ENCODE measurements at places on chromosomes 7 and 10.
A peak's percentile ranks its signal among the peaks of the same experiment; 100 is the strongest.

GRCh38 chr7:6709808-6710207 lies 3.1 kb upstream of the ZNF12 start:
- no peak for DNase-seq

- peak; percentile 56 for DNase-seq
Observed at GRCh38 chr10:3902054-3902808, 117.2 kb upstream of the KLF6 start.

GRCh38 chr7:110417611-110418010 lies 673.3 kb upstream of the LRRN3 start:
- DNase-seq, result no peak

DNA sequence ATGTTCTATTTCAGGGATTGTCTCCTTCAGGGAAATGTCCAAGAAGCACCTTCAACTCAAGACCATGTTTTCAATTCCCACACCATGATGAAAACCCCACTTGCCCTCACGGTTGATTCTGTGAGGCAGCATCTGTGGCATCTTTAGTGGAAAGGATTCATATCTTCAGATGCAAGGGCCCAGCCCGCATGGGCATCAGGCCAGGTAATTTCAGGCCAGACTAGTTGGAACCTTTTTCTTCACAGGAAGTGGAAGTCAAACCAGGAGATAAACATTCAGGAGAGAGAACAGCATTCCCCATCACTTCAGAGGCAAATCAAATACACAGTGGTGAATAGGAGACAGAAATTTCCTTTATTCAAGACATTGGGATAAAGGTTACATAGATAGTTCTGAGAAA lies 88.8 kb downstream of the JCAD start:
- DNase-seq, result no peak

GRCh38 chr10:95850791-95851190 lies 57.0 kb upstream of the CC2D2B start:
- DNase-seq, result no peak

DNA sequence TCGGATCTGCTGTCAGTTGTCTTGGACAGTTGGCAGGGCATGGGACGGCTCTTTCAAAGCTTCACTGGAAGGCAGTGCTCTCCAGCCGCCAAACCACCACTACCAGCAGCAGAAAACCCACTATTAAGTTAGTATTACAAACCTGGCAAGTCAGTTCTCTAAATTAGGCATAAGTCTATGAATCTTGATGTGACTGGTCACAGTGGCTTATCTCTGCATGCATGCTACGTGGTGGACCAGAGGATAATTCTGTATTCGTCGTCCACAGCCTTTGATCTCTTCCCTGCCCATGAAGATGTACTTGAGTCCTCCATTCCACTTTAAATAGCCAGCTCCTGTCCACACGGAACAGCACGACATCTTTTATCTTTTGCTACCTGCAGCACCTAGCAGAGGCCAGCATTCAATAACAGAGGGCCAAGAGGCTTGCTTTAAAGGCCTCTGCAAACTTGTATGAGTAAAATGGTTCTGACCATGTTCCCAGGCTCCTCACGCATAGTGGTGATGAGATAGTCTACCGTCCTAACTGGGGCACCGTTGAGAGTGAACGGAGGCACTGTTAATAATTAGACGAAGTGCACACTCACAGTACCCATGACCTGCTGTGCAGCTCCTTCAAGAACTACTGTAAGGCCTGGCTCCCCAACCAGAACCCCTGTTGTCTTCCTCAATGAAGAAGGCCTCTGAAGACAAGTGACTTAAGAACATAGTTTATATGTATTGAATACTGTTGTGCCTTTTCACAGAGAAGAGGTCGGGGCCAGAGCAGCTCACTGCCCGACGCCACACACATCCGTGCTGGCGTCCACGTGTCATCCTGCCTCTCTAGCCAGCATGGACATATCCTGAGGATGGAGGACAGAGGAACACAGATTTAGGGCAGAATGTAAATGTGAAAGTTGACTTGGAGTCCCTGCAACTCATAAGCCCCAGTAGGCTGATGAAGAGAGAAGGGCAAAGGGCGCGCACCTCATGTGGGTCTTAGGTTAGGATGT lies 1.0 kb downstream of the GPR146 start:
- no peak for DNase-seq

GRCh38 chr10:17255512-17255911 lies 27.5 kb downstream of the VIM start:
- no peak for DNase-seq

DNA sequence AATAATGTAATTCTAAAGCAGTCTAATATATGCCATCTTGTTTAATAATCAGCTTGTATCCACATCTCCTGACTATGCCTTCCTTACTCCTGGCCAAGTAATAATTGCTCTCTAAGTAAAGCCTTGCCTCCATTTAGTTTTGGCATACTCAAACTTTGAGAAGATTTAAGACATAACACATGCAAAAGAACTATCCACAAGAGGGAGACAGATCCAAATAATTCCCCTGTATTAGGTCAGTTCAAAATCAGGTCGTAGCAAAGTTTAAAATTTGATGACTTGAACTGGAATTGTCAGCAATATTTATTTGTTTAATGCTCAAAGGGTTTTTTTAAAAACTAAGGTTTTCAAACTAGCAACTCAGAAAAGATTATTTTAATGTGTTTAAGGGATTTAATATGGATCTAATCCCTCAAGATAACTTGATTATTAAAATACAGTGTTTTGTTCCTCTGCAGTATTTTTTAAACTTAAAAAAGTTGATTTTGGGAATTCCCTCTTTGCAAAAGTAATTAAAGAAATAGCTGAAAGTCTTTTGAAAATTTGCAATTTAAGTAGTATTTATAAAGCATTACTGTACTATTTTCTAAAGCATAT lies 95.3 kb downstream of the HDAC9 start:
- DNase-seq, result peak; percentile 25

DNA sequence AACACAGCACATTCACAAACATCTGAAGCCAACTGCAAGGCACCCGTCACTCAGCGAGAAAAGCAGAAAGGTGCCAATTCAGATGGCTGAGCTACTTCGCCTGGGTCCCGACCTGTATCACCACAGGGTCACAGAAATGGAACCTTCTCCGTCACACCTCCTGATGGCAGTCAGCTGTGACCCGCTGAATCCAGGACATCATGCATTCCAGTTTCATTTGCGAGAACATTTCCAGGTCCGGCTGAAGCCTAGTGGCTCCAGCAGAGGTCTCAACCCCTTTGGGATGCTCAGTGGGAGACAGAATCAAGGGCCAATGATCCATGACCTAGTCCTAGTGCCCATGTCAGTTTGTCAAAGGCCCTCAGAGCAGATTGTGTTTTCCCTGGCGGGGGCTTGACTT lies 193.6 kb upstream of the KLF14 start:
- DNase-seq, result no peak

GRCh38 chr7:158613481-158613880 lies 25.9 kb upstream of the PTPRN2 start:
- no peak for DNase-seq

DNA sequence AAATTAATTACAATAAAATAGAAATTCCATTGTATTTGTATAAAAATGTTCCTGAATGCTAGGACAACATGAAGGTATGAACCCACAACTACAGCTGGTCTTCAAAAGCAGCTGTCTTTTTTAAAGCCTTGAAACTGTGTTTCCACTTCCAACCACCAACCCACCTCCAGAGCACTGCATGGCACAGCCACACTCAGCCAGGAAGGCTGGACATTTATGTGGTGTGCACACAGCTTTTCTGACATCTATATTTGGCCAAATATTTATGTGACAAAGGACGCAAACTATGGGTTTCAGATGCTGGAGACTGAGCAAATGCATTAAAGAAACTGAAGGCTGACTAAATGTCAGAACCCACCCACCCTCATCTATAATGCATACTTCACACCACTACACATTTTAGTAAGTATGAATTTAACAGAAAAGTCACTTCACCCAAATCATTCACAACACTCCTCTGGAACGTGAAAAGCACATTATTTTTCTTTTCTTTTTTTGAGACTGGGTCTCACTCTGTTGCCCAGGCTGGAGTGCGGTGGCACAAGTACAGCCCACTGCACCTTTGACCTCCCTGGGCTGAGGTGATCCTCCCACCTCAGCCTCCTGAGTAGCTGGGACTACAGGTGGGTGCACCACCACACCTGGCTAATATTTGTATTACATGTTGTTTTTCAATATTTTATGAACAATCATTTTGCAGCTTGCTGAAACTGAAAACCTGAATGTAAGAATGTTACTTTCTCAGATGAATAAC lies 27.9 kb upstream of the DAGLB start:
- DNase-seq, result no peak

DNA sequence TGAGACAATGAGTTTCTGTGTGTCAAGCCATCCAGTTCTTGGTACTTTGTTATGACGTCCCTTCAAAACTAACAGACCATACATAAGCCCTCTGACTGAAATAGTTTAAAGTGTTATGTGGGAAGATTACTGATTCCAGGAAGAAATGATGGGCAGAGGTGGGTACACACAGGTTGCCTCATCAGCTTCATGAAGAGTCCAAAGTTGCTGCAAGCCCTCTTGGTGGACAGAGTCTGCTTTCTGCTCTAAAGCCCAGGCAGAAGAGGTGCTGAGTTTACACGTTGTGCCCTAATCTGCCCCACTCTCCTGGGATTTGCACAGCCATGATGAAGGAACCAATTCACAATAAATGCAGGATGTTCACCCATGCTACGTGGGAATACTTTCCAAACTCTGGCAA lies 187.4 kb downstream of the PARD3 start:
- DNase-seq, result no peak

DNA sequence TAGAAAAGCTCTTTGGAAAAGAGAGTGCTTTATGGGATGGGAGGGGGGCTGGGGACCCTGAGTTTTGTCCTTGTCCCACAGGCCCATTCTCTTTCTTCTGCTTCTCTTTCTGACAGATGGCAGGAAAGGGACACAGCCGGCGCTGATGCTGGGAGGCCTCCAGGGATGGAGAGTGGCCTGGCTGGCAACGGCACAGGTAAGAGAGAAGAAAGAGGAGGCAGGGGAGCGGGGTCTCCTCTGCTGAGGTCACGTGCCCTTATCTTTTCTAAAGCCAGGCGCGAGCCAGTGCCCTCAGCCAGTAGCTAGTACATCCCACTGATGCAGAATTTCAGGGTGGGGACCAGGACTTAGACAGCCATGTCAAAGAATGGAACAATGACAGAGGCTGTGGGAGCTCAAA lies 9.2 kb downstream of the ZNF775 start:
- no peak for DNase-seq

GRCh38 chr10:77111611-77112550 lies 525.7 kb downstream of the KCNMA1 start:
- DNase-seq, result peak; percentile 25

- no peak for DNase-seq
Observed at GRCh38 chr10:59362959-59363381, 621 bp upstream of the FAM13C start.

DNA sequence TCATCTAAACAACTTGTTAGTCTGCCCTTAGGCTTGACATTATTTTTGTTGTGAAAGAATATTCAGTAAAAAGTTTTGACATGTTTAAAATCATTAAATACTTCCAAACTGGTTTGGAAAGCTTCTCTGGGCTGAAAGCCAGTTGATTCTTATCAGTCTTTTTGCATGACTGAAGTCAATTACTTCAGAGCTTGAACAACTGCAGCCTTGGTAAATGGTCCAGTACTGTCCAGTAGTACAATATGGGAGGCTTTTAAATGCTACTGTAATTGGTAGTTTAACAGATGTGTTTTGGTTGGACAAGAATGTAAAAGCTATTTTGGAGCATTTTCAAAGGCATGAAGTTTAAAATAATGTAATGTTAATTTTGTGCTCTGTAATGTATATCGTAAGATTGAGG lies 103.4 kb downstream of the SDK1 start:
- no peak for DNase-seq

DNA sequence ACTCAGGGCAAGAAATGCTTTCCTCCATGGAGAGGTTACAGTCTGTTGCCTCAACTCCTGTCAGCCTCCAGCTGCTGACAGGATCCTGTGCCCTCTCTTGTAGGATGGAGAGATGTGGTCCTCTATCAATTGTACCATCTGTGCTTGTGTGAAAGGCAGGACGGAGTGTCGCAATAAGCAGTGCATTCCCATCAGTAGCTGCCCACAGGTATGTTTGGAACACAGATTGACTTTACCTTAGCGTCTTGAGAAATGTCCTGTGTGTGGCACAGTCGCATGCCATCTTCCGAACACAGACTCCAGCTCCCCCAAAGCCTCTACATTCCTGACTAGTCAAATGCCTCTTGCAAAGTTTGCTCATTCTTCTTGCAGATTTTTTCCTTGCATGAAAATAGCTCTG lies 152.6 kb downstream of the BMPER start:
- no peak for DNase-seq

- DNase-seq, result no peak
Observed at GRCh38 chr7:1989049-1989860, 243.5 kb downstream of the MAD1L1 start.

DNA sequence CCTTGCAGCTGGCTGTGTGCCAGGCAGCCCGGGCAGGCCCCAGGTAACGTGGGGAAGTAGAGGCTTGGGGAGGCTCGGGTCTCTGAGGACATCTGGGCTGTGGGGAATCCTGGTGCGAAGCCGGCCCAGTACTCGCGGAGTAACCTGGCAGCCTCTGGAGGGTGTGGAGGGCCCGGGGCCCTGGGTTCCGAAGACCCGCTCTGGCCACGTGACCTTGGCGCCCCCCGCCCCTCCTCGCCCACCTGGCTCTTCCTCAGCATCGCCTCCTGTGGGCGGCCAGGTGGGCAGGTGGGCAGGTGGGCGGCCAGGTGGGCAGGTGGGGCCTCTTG lies 143.1 kb downstream of the WDR37 start:
- no peak for DNase-seq

DNA sequence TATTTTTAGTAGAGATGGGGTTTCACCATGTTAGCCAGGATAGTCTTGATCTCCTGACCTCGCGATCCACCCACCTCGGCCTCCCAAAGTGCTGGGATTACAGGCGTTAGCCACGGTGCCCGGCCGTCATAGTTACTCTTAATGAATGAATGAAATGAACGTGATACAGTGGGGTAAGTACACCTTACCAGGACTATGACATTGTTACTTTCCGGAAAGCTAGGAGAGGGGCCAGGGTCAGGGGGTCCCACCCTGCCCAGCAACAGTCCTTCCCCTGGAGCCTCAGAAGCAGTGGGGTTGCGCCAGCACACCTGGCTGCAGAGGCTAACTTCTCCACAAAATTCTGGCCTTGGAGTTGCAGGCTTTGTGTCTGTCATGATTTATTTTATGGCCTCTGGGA lies 21.4 kb downstream of the VSTM4 start:
- DNase-seq, result no peak

DNA sequence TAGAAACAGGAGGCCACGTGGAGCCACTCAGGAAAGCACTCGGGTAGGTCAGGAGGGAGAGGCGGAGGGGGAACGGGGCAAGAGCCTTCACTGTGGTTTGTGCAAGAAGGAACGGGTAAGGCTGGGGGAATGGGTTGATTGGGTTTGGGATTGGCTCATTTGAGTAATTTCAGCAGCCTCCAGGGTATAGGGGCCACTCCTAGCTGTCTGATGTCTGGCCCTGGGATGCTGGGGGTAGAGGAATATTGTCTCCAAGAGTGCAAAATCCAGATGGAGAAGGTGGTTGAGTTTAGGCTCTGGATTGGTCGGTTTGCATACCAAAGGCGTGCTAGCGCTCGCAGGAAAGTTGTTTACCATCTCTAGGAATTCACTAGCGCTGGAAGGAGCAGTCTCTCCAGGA lies 47.2 kb downstream of the MYL10 start:
- no peak for DNase-seq

- no peak for DNase-seq
Observed at GRCh38 chr10:129924375-129925085, 39.5 kb downstream of the EBF3 start.

- DNase-seq, result no peak
Observed at GRCh38 chr7:113013761-113014449, 72.7 kb downstream of the GPR85 start.

GRCh38 chr10:114043532-114044246 lies at the start of gene ADRB1:
Gene ADRB1 (plus strand): TSS chr10:114043866. CDS start chr10:114044133, 267 bp downstream.
- peak; percentile 19 for DNase-seq

Measured in activated CD4-positive, alpha-beta T cell treated with anti-CD3 and anti-CD28 coated beads, Interleukin-2, Interleukin-4, amounts not matched to agents 100 ng/mL and 50 ng/mL, durations not matched to agents 16 hours and 8 hours (primary cell).